ENCODE measurements at places on chromosomes 6 and 20.

- DNase-seq = no peak
Measured at GRCh38 chr6:9136141-9136822, 700.9 kb upstream of the SLC35B3 start.

- no peak for DNase-seq
Measured at GRCh38 chr6:2556761-2557160, 194.0 kb downstream of the MYLK4 start.

- DNase-seq = no peak
Measured at GRCh38 chr6:36246506-36247268, 23.2 kb upstream of the PNPLA1 start.

DNA sequence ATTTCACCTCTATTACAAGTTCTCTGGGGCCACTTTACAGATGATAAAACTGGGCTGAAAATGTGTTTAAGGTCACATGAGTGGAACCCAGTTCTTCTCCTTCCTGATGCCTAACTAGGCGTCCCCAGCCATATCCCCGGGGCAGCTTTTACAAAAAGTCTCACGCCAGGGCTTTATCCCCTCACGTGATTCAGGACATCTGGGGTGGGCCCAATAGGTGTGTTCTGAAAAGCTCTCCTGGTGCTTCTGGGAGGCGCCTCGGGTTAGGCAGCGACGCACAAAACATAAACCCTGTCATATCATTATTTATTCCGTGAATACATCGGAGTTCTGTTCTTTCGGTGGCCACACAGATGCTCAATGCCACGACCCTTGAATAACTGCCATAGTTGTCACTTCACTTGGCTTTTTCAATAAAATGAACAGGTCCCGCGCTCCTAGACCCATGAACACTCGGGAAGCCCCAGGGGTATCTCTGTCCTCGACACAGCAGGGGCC is 32.1 kb downstream of the SF3B5 start:
- peak; percentile 4 for DNase-seq

DNA sequence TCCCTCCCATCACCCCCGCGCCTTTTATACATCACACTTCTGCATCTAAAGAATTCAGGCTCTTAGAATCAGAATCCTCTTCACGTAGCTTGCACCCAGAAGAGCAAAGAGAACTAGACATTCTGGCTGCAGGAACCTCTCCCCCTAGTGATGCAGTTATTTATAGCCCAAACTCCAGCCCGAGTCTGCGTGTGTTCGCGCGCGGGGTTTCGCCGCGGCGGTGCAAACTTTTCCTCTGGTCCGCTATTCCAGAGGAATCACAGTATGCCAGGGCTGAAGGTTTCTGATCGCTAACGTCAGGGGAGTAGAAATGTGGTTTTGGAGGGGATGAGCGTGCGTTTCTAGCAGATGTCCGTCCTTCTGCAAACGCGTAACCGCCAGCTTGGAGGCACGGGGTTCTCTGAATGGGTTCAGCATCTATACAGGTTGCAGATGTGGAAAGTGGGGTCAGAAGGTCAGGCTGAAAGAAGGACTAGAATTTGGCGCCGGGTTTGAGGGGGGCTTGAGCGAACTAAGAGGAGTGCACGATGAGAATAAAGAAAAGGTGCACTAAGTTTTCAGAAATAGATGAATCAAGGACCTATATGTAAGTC is 1.8 kb downstream of the EPHA7 start:
- DNase-seq = no peak

- no peak for DNase-seq
Measured at GRCh38 chr6:39074486-39074885, 25.9 kb downstream of the GLP1R start.

DNA sequence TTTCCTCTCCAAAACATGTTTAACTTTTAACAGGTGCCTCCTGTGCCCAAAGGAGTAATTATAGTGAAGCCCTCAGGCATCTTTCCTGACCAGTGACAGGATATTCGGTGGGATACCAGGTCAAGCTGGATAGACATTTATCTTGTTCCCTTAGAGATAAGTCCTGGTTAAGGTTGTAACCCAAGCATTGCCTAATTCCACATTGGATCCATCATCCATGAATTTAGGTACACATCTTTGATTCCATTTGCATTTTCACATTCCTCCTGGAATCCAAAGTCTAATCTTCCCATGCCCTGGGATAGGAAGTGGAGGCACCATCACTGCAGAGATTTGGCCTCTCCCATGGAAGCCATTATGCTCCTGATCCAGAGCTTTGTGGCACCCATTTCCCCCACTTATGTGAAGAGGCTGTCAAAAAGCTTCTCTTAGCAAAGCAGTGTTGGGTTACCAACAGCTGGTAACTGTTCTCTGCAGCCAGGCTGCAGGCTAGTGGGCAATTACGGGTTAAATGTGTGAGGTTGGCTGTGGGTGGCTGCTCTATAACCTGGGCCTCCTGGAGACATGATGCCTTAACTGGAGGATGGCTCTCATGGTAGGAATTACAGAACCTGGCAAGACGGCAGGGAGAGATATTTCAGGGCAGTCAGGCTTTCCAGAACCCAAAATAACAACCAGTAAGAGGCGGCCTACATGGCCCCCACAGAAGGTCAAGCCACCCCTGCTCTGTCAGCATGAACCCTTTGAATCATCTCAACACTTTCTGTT is 96.9 kb upstream of the VGLL2 start:
- DNase-seq = no peak

- DNase-seq = peak; percentile 80
Measured at GRCh38 chr6:142885182-142885867, 59.7 kb downstream of the HIVEP2 start.

GRCh38 chr20:15716256-15716655 is 857.0 kb downstream of the KIF16B start:
- no peak for DNase-seq

- no peak for DNase-seq
Measured at GRCh38 chr6:100488244-100488643, 23.5 kb upstream of the SIM1 start.

DNA sequence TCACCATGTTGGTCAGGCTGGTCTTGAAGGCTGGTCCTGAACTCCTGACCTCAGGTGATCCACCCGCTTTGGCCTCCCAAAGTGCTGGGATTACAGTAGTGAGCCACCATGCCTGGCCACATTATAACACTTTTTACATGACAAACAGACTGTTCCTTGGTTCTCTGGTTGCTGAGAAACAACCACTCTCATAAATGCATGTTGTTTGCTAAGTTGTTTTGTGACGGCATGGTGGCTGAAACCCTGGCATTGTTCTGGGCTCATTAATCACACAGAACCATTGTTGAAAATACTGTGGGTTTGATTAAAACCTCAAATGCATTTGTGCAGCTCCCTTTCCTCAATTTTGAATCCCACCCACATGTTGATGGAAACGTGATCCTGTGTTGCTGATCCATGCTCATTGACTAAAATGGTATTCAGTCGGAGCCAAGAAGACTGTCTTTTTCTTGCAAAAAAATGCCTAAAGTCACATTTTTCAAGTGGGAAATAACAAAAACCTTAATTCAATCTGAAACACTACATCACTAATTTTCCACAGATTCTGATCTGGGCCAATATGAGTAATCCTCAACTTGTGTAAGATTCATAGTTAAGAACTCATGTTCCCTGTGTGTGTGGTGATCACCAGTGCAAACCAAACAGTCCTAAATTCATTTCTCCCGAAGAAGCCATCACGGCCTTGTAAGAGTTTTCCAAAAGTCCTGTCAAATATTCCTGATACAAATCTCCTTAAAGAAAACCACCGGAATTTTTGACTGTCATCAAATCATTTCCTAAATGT is 132.8 kb downstream of the FNDC1 start:
- no peak for DNase-seq

DNA sequence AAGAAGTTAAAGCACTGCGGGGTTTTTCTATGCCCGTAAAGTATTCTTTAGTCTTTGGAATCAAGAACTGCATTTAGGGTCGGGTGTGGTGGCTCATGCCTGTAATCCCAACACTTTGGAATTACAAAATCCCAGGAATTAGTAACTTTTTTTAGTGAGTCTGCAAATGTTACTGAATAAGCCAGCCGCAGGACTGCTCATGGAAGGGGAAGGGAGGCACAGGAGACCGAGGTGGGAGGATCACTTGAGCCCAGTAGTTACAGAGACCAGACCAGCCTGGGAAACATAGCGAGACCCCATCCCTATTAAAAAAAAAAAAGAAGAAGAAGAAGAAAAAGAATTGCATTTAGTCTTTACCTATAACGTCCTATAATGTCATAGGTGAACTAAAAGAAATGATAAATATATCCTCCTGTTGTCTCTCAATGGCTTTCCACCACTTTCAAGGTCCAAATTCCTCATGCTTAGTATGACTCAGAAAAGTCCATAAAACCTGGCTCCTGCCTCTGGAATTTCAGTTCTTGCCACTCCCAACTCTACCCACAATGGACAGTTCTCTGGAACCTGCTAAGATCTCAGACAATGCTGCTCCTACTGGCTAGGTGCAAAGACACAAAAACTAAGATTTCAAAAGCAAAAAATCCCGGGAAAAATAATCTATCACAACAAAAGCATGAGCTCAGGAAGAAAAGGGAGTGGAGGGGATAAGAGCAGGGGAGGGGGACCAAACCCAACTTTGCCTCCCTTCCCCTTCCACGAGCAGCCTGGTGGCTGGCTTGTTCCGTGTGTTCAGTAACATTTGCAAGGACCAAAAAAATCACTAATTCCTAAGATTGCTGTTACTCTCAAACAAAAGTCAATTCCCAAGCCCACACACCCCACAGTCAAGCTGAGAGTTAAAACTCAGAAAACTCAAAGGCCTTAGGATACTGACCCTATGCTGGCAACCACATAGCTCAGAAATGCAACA is 39.0 kb downstream of the B4GALT5 start:
- DNase-seq = peak; percentile 99

DNA sequence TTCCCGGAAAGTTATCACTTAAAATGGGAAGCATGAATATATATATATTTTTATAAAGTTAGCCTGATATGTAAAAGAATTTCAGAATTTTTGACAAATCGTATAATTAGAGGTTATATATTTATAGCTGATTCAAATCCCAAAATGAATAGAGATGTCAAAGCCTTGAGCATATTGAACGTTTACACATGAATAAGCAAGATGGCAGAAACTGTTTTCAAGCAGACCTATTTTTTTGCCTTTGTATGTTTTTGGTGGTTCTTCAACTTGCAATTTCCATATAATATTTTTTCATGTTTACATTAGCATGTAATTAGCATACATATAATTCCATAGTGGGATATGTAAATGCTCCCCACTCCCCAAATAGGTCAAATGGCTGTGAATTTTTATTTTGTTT is 189.9 kb downstream of the PRL start:
- DNase-seq = no peak

GRCh38 chr20:25865715-25866656 is 169.3 kb upstream of the ZNF337 start:
- DNase-seq = peak; percentile 77

GRCh38 chr20:24696396-24696795 is 227.0 kb downstream of the SYNDIG1 start:
- no peak for DNase-seq

- no peak for DNase-seq
Measured at GRCh38 chr20:8807480-8808201, 261.2 kb upstream of the PLCB4 start.

GRCh38 chr20:59122566-59122919 is 41.1 kb upstream of the ZNF831 start:
- no peak for DNase-seq

GRCh38 chr6:38118791-38119365 is 299.4 kb downstream of the ZFAND3 start:
- DNase-seq = no peak

DNA sequence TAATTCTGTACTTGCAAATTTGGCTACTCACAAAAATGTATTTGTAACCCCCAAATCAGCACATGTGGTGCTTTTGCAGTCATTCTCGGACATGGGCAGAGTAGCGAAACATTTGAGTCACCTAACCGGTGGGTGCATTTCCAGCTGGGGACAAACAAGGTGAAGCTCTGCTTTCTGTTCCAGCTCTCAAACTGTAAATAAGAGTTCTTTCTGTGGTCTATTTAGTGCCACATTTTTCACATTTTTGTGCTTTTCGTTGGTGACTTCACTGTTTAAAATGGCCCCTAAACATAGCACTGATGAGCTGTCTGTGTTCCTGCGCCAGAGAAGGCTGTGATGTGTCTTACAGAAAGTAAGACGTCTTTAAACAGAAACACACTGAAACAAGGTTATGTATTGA is 244.5 kb downstream of the CDC5L start:
- no peak for DNase-seq

- DNase-seq = no peak
Measured at GRCh38 chr6:81938991-81939732, 186.7 kb upstream of the TENT5A start.

DNA sequence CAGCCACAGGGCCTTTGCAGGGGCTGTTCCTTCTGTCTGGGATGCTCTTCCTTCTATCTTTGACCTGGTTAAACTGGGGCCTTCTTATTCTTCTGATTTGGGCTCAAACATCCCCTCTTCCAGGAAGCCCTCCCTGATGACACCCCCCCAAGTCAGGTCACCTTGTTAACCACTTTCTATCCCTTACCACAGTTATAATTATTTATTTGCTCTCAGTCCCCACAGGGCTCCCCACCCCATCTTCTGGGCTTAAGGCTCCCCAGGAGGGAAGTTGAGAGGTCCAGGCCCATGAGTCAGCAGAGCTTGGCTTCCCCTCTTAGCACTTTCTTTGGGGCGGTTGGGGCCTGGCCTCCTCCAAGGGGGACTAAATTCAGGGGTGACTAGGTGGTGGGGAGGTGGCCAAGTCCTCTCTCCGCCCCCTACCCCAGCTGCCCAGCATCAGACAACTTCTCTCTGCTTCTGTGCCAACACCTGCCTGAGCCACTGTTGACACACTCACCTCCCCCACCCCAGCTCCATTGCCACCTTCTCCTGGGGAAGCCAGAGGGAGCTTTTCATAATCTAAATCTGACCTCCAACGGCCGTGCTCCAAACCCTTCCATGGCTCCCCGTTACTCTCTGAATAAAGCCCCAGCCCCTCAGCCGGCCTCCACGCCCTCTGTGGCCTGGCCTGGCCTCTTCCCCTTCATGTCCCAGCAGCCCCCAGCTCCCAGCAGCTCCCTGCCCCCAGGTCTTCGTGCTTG is 70.0 kb downstream of the CEBPB start:
- peak; percentile 68 for DNase-seq

DNA sequence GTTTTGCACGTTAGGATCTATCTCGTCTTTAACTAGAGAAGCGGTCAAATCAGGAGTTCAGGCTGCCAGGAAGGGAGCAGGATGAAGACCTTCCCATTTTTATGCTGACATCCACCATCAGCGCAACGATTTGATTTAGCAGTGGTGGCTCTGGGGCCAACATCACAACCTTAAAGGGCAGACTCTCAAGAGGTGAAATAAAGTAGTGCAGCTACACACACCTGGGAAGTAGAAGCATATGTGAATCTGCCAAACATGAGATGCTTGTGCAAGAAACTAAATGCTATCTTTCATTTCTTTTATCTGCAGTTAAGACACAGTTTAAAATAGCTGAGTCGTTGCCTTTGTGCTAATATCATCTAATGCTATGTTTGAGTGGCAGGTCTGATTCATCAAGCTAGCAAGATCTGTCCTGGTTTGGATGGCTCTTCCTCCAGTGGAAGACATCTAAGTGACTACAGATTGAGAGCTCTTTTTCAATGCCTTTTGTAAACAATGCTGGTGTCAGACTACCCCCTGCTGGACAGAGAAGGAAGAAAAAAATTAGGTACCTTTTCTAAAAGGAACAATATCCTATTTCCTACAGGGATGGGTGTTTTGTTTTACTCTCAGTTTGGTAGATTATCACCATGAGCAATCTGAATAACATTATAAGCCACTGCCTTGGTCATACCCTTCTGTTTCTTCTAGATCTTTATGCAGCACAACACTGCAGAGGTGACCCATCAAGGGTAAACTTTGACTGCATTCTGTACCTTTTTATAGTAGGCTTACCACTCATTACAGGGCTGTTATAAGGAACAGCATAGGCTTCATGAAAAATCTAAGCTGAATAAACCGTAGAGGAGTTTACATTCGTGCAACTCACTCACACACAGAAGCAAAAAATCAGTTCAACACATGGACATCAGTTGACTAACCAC is 171.6 kb upstream of the FBXL4 start:
- peak; percentile 57 for DNase-seq
